ENCODE measurements at places on chromosomes 2 and 18.

GRCh38 chr2:220296174-220296573, 668.7 kb downstream of the SLC4A3 start:
- H3K4me3 ChIP-seq: no peak overlapping the region
- no peaks in the 10 kb centered on the region for H3K27me3 ChIP-seq
- no peaks in the 10 kb centered on the region for H3K4me1 ChIP-seq

DNA sequence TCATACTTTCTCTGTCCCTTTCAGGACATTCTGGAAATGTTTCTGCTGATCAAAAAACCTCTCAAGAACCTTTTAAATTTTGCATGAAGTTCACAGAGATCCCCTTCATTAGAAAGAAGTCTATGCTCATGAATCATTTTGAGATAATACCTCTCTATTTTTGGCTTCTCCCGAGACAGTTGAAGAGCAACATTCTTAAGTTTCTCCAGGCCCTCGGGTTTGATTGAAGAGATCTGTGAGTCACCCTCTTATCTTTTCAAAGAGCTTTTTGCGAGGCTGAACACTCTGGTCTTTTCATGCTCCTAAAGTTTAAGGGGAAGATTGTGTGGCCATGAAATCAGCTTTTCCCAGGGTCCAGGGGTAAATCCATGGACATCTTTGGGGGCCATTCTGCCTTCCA, 354.2 kb downstream of the FBXO15 start:
- H3K4me3 ChIP-seq: no peak overlapping the region
- H3K27me3 ChIP-seq: no peaks in the 10 kb centered on the region
- DNase-seq: no peak

DNA sequence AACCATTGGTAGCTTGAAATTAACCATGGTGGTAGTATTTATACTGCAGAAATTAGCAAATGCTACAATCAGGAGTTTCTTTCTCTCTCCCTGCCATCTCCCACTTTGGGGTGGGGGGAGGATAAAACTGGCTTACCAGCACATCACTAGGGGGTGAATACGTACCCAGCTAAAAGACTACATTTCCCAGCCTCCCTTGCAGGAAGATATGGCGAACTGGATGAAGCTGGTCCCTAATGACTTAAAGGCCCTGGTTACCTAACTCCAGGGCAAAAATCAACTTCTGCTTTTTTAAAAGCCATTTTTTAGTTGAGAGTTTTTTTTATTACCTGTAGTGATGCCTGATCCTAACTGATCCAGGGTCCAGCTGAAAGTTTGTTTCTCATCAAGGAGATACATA, 70.3 kb upstream of the RAB12 start:
- H3K4me3 ChIP-seq: no peak overlapping the region
- H3K36me3 ChIP-seq: no peaks in the 10 kb centered on the region
- H3K27ac ChIP-seq: no peak overlapping the region
- no peaks in the 10 kb centered on the region for H3K4me1 ChIP-seq
- no peaks in the 10 kb centered on the region for H3K27me3 ChIP-seq

DNA sequence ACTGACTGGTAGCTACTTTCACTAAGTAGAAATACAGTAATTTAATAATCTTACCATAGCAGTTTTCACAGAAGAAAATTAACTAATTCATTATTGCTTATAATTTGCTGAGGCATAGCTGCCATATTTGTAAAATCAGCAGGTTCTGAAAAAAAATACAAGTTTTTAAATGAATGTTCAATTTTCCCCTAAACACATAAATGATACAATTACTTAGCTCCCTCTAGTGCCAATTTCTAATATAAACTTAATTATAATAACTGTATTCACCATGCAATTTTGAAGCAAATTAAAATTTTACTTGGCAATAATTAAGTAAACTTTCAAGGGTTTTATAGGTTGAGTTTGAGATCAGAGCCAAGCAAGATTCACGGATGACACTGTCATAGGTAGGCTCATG, 1321.6 kb upstream of the ACVR2A start:
- H3K4me3 ChIP-seq: no peak overlapping the region
- no peak overlapping the region for H3K27ac ChIP-seq
- H3K27me3 ChIP-seq: no peaks in the 10 kb centered on the region
- no peak for DNase-seq

- no peak for DNase-seq
- H3K27me3 ChIP-seq: no peaks in the 10 kb centered on the region
- no peak overlapping the region for H3K27ac ChIP-seq
- no peaks in the 10 kb centered on the region for H3K4me1 ChIP-seq
- H3K4me3 ChIP-seq: no peak overlapping the region
These were observed 38.8 kb upstream of the AGFG1 start for GRCh38 chr2:227433171-227433570.

Data from thoracic aorta (tissue), 2 donors.